ENCODE measurements at places on chromosomes 16 and 17.

GRCh38 chr16:80158766-80159165, 382.0 kb upstream of the DYNLRB2 start:
- no peak for DNase-seq

DNA sequence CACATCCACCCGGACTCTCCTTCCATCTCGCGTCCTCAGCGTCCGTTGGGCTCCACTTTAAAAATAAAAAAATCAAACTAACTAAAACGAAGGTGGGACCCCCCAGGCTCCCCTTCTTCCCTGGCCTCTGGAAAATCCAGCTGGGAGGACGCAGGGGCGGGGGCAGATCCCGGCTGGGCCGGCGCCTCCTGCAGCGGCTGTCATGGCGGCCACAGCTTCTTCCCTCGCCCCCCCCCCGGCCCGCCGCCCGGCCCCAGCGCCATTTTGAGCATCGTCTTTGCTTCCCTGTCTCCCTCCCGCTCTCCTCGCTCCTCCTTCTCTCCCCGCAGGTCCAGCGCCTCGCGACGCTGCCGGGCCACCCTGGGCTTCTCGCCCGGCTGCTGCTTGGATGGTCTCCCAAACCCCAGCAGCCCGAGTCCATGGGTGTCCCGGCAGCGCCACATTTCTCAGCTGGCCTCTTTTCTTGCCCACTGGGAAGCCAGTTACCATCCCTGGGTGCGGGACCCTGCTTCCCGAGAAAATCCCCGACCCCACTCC, 3.3 kb downstream of the HOXB2 start:
- DNase-seq: no peak

GRCh38 chr16:2288726-2289125, 20.8 kb upstream of the RNPS1 start:
- DNase-seq: no peak

- no peak for DNase-seq
Measured at GRCh38 chr17:47864791-47865216, 13.8 kb upstream of the SP6 start.

GRCh38 chr16:57846078-57846697, 43.9 kb upstream of the KIFC3 start:
- DNase-seq: no peak

DNA sequence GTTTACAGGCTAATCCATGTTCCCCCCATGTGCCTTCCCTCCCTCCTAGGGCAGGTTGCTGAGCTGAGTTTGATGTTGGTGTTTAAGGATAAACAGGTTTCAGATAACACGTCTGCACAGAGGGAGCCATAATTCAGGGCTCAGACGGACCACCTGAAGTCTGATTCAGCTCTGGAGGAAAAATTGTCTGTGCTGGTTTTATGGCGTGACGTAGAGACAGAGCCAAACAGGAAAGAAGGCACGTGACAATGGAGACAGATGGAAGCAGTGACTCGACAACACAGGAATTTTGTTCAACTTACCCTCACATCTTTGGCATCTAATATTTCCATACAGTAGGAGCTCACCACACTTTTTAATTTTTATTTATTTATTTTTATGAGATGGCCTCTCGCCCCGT, 10.7 kb upstream of the USP10 start:
- no peak for DNase-seq

- no peak for DNase-seq
Measured at GRCh38 chr17:72616447-72616846, 476.0 kb downstream of the SLC39A11 start.

GRCh38 chr16:79845033-79845733, 244.6 kb upstream of the MAF start:
- DNase-seq: no peak

DNA sequence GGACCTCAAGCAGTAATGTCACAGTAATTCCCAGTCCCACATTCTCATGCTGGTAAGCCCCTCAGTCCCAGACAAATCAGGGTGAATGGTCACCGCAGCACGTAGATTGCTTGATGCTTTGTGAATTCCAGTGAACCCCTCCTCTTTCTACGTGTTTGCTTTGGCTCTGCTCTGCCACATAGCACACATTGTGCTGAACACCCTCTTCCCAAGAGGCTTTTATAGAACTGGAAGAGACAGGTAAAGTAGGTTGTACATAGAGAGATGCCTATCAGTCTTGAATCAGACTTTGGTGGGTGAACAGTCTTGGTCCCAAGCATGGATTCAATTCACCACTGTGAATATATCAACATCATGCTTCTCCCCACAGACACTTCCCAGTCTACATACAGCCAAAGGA, 579 bp upstream of the KRTAP9-6 start:
- no peak for DNase-seq

DNA sequence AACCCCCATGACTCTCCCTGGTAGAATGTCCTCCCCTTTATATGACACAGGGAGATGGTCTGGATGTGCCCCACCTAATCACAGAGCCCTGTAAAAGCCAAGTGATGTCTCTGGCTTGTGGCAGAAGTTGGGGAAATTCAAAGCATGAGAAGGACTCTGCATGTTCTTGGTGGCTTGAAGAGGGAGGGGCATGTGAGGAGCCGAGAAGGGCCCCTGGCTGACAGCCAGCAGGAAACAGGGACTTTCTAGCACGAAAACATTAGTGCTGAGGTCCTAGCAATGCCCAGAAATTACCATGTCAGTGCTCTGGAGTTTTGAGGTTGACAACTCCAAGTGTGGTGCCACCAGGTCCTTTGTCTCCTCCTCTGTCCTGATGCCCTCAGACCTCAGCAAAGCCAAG, 75.9 kb downstream of the USP22 start:
- no peak for DNase-seq

GRCh38 chr17:78300962-78301820, 58.7 kb downstream of the SOCS3 start:
- no peak for DNase-seq

DNA sequence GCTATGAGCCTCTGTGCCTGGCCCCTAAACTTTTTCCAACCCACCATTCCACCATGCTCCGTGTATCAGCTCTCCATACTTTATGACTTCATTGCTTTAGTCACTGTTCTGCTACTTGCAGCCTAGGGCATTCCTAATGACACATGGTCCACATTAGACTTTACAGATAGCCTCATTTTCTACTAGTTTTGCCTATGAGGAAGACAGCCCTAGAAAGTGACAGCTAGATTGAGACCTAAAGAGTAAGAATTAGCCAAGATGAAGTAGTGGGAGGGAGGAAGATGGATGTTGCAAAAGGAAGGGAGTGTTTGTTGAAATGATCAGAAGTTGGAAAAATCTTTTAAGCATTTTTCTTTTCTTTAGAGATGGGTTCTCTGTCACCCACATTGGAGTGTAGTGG, 11.0 kb downstream of the C16orf54 start:
- DNase-seq: no peak

DNA sequence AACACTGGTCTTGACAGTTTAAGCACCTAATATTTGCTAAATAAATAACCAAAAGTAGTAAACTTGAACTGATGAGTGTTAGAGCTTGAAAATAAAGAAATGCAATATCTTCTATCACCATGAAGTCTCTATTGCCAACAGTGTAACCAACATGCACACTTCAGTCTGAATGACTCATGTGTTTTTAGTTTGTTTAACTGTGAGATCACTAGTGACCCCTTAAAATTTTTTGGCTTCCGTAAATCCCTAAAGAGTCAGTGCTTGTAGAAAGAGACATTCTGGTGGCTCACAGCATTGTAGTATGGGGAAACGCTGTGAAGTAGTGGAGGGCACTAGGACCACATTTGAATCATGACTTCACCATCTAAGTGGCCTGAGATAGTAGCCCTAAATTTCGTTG, 341.1 kb downstream of the PMP22 start:
- no peak for DNase-seq

GRCh38 chr17:862582-862981, 80.4 kb downstream of the MRM3 start:
- DNase-seq: no peak

- no peak for DNase-seq
Measured at GRCh38 chr17:57715981-57716380, 29.1 kb downstream of the CCDC182 start.

GRCh38 chr17:43713494-43714162, 45.0 kb downstream of the SOST start:
- no peak for DNase-seq

DNA sequence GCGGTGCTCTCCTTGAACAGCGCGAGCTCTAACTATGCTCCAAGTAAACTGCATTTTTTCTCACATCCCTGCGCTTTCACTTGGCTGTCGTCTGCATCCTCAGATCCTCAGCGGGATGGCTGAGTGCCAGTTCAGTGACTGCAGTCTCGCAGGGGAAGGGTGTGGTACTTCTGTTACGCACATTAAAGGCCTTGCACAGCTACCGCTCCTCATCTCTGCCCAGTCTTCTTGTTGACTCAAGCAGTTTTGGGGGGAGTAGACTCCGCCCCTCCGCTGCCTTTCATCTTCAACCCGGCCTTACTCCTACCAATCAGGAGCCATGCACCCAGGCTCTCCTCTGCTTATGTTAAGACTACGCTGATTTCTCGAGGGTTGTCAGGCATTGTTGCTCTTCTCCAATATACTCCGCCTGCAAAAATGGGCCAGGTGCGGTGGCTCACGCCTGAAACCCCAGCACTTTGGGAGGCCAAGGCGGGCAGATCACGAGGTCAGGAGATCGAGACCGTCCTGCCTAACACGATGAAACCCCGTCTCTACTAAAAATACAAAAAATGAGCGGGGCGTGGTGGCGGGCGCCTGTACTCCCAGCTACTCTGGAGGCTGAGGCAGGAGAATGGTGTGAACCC, 10.0 kb downstream of the ATP5PD start:
- no peak for DNase-seq

DNA sequence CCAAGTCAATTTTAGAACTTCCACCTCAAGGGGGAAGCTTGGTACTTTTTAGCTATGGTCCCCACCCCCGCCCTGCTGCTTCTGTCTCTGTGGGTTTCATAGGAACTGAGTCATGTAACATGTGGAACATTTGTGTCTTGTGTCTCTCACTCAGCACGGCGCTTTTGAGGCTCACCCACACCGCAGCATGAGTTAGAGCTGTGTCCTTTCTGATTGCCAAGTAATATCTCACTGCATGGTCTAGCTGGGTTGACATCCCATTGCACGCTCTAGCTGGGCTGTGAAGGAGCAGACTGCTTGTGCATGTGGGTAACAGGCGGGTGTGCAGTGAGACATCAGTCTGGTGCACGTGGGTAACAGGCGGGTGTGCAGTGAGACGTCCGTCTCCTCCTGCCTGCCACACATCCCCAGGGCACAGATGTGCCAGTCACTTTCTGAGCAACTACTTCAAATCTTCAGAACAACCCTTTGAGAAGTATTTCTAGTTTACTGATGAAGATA, 26.4 kb upstream of the SLC7A5 start:
- no peak for DNase-seq

- DNase-seq: no peak
Measured at GRCh38 chr16:77308163-77308561, 109.0 kb downstream of the SYCE1L start.

GRCh38 chr16:51430716-51431369, 279.8 kb upstream of the SALL1 start:
- no peak for DNase-seq

- DNase-seq: no peak
Measured at GRCh38 chr17:32862940-32863339, 14.0 kb downstream of the MYO1D start.

- DNase-seq: no peak
Measured at GRCh38 chr17:66655861-66656260, 179.1 kb upstream of the CACNG5 start.

DNA sequence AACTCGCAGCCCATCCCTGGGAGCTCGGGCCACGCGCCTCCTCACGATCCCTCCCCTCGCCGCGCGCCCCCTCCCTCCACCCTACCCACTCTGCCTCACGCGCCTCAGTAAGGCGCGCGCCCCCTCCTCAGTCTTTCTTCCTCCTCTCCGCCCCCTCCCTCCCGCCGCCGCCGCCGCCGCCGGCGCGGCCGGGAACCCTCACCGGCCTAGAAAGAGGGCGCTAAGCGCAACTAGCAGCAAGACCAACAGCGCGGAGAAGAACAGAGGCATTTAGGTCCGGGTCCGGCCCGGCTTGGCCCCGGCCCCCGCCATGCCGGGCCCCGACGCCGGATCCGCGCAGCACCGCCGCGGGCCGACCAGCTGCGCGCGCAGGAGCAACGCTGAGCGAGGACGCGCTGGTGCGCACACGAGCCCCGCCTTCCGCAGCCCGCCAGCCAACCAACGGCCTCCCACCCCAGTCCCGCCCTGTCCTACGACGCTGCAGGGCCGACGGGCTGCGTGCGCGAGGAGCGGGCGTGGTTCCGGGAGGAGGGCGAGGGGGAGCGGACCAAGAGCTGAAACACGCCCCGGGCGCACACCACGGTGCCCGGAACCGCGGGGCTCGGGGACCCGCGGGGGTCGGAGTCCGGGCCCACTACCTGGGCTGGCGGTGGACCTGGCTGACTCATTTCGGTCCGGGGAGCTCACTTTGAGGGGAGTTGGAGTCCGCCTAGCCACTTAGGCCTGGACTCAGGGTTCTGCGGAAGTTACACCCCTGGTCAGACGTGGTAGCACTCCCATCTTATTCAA, at the start of gene BLTP2:
Gene BLTP2 (minus strand): TSS at position 372 of the 789 bp plus-strand sequence. CDS start 102 bp downstream, at position 270.
- peak; percentile 77 for DNase-seq

- DNase-seq: no peak
Measured at GRCh38 chr16:77987810-77988209, 34.5 kb upstream of the CLEC3A start.

DNA sequence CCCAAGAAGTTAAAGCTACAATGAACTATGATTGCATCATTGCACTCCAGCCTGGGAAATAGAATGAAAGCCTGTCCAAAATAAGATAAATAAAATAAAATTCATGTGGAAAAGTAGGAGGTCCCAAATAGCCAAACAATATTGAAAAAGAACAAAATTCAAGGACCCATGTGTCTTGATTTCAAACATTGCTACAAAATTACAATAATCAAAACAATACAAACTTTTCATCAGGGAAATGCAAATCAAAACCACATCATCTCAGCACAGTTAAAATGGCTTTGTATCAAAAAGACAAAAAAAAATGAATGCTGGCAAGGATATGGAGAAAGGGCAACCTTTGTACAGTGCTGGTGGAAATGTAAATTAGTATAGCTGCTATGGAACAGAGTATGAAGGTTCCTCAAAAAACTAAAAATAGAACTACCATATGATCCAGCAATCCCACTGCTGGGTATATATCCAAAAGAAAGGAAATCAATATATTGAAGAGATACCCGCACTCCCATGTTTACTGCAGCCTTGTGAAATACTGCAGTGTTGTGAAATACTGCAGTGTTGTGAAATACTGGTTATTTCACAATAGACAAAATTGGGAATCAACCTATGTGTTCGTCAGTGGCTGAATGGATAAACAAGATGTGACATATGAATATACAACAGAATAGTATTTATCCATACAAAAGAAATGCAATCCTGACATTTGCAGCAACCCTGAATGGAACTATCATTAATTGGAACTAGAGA, 24.5 kb upstream of the ZNF287 start:
- no peak for DNase-seq

- no peak for DNase-seq
Measured at GRCh38 chr17:73822371-73822770, 178.1 kb upstream of the SDK2 start.

GRCh38 chr16:63890723-63891122, 1231.1 kb downstream of the CDH11 start:
- DNase-seq: no peak

Measured in smooth muscle cell of the brain vasculature (primary cell).